ENCODE measurements at places on chromosomes 2 and 18. TPM values are rescaled to one million over a fixed set of nuclear protein-coding genes. Genes with fewer than 3 reads are reported as not detected.

The GIGYF2 gene
- total RNA-seq, result 59.9 TPM

The RESP18 gene
- total RNA-seq, result not detected

GRCh38 chr2:112138159-112139032 is at the start of gene FBLN7:
Gene FBLN7 (plus strand): TSS chr2:112138385. CDS start chr2:112138656, 271 bp downstream.
- H3K27ac ChIP-seq, result no peak within 1 kb of the TSS
- DNase-seq, result no peak
- H3K27me3 ChIP-seq, result peaks cover 46% of the 10 kb centered on the region
- peaks cover 5% of the 10 kb centered on the region for H3K36me3 ChIP-seq

- H3K36me3 ChIP-seq, result no peaks in the 10 kb centered on the region
- DNase-seq, result no peak
- H3K4me1 ChIP-seq, result no peaks in the 10 kb centered on the region
- no peaks in the 10 kb centered on the region for H3K27me3 ChIP-seq
- no peak overlapping the region for H3K4me3 ChIP-seq
These were observed 439.3 kb upstream of the MAP2 start for GRCh38 chr2:208984376-208985090.

DNA sequence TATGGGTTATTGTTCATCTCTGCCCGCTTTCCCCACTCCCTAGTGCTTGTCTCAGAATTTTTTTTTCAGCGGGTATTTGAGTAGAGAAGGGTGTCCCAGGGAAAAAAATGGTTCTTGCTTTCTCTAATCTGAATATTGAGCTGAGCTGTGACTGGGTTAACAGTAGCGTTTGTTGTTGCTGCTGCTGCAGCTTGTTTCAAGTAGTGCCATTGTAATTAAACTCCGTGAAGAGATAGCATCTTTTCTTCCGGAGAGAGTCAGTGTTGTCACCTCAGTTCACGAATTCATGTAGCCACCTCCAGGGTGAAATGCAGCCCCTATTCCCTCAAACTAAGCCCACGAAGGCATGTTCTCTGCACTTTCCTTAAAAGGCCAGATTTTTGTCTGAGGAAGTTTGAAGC is 1.5 kb upstream of the AAK1 start:
- peaks cover 52% of the 10 kb centered on the region for H3K4me1 ChIP-seq
- H3K27ac ChIP-seq, result peak overlapping the region; percentile 99

GRCh38 chr18:60873708-60874107 is 459.5 kb upstream of the CDH20 start:
- no peak overlapping the region for H3K27ac ChIP-seq
- H3K4me1 ChIP-seq, result no peaks in the 10 kb centered on the region
- H3K4me3 ChIP-seq, result no peak overlapping the region
- DNase-seq, result no peak
- no peaks in the 10 kb centered on the region for H3K27me3 ChIP-seq

GRCh38 chr2:210548878-210549384 is 7.5 kb upstream of the CPS1 start:
- no peak overlapping the region for H3K27ac ChIP-seq
- H3K4me1 ChIP-seq, result no peaks in the 10 kb centered on the region
- peaks cover 1% of the 10 kb centered on the region for H3K27me3 ChIP-seq
- no peak for DNase-seq
- no peaks in the 10 kb centered on the region for H3K36me3 ChIP-seq

DNA sequence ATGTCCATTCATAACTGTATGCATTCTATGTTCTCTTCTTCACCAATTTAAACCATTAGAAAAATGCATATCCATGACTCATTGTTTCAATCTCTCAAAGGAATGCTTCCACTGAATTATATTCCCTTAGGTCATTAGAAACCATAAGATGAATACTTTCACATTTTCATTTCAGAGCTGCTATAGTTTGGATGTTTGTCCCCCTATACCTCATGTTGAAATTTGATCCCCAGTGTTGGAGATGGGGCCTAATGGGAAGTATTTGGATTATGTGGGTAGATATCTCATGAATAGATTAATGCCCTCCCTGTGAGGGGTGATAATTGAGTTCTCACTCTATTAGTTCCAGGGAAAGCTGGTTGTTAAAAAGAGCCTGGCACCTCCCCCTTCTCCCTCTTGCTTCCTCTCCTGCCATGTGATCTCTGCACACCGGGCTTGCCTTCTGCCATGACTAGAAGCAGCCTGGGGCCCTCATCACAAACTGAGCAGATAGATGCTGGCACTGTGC is 35.7 kb downstream of the THUMPD2 start:
- no peak overlapping the region for H3K4me3 ChIP-seq
- no peak overlapping the region for H3K27ac ChIP-seq
- peaks cover 56% of the 10 kb centered on the region for H3K36me3 ChIP-seq
- DNase-seq, result no peak
- no peaks in the 10 kb centered on the region for H3K27me3 ChIP-seq

DNA sequence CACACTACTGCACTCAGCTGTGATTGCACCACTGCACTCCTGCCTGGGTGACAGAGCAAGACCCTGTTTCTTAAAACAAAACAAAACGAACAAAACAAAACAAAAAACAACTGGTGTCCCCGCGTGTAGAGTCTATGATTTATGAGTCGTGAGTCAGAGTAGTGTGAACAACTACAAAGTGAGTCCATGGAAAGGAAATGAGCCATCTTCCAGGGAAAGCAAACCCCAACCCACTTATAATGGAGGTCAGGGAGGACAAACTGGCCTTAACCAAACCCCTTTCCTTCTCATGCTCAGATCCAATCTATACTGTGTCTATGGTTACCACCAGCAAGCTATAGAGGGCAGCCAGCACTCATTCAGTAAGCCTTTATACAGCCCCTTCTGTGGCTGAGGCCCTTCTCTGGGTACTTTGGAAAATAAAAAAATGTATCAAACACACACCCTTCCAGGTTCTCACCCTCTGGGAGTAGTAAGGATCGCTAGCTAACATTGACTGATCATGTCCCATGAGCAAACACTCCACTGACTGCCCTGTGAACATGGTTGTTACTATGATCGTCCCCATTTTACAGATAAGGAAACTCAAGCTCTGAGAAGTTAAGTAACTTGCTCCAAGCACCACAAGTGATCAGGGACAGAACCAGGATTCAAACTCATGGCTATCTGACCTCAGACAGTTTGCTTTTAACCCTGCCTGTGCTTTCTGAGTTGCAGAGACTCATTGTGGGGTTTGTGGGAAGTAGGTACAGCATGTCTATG is 24.7 kb upstream of the COLEC12 start:
- no peak overlapping the region for H3K4me3 ChIP-seq
- H3K36me3 ChIP-seq, result no peaks in the 10 kb centered on the region
- DNase-seq, result no peak
- H3K4me1 ChIP-seq, result no peaks in the 10 kb centered on the region
- H3K27ac ChIP-seq, result no peak overlapping the region
- peaks cover 2% of the 10 kb centered on the region for H3K27me3 ChIP-seq

DNA sequence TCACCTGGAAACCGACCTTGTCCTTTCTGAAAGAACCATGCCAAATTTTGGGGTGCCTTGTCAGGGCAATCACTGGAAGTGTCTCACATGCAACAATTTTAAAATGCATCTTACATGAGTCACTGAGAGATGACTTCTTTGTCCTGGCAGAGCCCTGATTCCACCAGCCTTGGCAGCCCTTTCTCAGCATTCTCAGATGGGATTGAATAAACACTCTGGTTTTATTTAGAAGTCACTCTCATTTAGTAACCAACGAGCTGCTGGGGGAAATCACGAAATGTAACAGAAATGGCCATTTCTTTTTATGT is 3.8 kb upstream of the ATP8B1 start:
- no peaks in the 10 kb centered on the region for H3K36me3 ChIP-seq
- peaks cover 3% of the 10 kb centered on the region for H3K4me1 ChIP-seq
- H3K27me3 ChIP-seq, result peaks cover 33% of the 10 kb centered on the region
- H3K27ac ChIP-seq, result no peak overlapping the region
- no peak for DNase-seq
- H3K4me3 ChIP-seq, result no peak overlapping the region

Measured in activated CD4-positive, alpha-beta memory T cell treated with anti-CD3 and anti-CD28 coated beads, Interleukin-2, amount 10 ng/mL, durations not matched to agents 7 days and 5 days (primary cell).